Thoracic aorta (tissue), 2 donors: ENCODE measurements at places on chromosomes 2 and 18. TPM values are rescaled to one million over a fixed set of nuclear protein-coding genes. Genes with fewer than 3 reads are reported as not detected.

GRCh38 chr2:444937-445884 lies 157.3 kb upstream of the ALKAL2 start:
- no peak for DNase-seq

GRCh38 chr2:219559156-219559915 lies 12.0 kb downstream of the OBSL1 start:
- no peak for DNase-seq

DNA sequence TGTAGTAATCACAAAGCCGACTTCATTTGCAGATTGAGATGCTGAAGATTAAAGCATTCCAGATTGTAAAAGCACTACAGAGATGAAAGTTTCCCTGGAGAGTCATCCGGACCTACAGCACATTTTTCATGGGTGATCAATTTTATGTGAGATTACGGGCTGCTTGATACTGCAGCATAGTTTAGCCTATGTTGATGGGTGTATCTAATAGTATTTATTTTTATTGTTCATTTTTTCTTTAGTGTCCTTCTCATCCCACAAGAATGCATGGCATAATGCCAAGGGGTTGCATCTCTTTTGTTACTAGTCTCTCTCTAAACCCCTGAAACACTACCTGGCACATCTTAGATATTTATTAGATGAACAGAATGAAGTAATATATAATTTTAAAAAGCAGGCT lies 240.4 kb downstream of the MBD2 start:
- no peak for DNase-seq

DNA sequence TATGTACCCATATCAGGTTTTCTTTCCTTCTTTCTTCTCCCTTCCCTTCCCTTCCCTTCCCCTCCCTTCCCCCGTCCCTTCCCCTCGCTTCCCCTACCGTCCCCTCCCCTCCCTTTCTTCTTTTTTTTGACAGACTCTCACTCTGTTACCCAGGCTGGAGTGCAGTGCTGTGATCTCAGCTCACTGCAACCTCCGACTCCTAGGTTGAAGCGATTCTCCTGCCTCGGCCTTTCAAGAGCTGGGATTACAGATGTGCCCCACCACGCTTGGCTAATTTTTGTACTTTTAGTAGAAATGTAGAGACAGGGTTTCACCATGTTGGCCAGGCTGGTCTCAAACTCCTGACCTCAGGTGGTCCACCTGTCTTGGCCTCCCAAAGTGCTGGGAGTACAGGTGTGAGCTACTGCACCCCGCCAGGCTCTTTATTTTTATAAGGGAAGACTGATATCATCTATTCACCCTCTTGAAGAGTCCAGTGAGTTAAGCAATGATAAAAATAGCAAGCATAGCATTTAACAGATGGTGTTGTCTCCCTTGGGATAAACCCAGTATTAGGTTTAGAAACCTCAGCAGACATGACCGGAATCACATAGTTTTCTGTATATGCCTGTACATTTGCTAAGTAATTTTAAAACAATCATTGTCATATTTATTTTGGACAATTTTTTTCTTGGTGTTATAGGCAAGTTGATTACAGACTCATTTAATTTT lies 888.4 kb downstream of the TRIB2 start:
- DNase-seq: no peak

- no peak for DNase-seq
Observed at GRCh38 chr2:195552581-195552980, 104.4 kb upstream of the SLC39A10 start.

DNA sequence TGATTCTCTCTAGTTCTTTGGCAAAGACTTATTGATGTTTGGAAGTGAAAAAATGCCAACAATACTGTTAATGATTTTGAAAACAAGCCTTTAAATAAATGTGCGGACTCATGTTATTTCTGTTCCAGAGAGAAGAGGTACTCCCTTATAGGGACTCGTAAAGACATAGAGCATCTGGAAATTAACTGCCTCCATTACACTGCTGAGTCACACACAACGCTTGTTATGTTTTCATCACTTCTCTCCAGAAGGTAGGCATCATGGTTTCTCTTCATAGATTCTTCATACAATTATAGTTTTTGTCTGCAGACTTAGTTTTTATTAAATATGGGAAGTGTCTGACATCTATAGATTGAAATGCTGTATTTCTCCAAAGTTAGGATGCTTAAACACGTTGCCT lies 302.5 kb upstream of the EPC2 start:
- no peak for DNase-seq

- DNase-seq: no peak
Observed at GRCh38 chr2:151695778-151696177, 38.5 kb downstream of the NEB start.

DNA sequence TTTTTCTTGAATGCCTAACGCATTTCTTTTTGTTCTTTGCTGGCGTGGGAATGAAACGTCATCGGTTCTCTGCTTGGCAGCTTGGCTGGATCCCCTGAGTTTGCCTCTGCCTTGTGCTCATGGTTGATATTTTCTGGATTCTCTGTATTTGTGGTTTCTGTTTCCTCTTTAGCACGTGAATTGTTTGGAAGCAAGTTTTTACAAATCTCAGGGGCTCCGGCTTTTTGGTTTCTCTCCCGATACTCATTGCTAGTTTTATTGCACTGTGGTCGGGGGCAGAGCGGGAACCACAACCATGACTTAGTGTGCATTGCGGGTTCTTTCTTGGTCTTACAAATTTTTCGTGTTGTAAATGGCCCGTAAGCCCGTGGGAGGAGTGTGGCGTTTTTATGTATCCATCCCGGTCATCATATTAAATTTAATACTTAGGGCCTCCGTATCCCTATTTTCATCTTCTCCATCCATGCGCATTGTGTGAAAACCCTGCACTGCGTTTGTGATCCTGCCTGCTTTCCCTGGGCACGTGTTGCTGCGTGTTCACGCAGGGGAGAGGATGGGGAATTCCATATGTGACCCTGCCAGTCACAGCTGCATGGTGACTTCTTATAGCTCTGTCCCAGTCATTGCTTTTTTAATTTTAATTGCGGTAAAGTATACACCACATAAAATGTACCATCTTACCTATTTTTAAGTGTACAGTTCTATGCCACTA lies 9.4 kb downstream of the RAMP1 start:
- no peak for DNase-seq

GRCh38 chr2:112201696-112202430 lies 53.0 kb downstream of the ZC3H8 start:
- no peak for DNase-seq

GRCh38 chr2:201618744-201619662 lies 24.3 kb downstream of the TMEM237 start:
- DNase-seq: peak; percentile 17

DNA sequence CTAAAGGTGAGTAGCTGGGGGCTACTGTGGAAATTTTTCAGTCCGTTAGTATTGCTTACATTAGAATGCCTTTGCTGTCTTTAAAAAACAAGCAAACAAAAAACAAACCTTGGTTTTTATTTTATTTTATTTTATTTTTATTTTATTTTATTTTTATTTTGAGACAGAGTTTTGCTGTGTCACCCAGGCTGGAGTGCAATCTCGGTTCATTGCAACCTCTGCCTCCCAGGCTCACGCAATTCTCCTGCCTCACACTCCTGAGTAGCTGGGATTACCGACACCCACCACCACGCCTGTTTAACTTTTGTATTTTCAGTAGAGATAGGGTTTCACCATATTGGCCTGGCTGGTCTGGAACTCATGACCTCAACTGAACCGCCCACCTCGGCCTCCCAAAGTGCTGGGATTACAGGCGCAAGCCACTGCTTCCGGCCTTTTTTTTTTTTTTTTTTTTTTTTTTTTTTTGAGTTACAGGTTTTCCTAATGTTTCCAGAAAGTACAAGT lies 732.6 kb downstream of the KCNJ3 start:
- no peak for DNase-seq

GRCh38 chr2:132403146-132403545 lies 13.5 kb upstream of the GPR39 start:
- no peak for DNase-seq

DNA sequence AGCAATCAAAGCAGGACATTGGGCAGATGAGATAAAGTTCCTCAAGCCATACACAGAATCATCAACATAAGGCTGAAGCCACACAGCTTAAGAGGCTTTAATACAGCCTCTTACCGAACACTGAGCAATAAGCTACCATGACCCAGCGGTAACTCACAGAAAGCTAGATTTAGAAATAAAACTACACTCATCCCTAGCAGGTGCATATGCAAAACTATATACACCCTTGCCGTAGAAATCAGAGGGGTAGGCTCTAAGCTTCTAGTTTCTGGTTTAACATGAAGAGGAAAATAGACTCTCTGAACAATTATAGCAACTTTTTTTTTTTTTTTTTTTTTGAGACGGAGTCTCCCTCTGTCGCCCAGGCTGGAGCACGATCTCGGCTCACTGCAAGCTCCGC lies 428.8 kb upstream of the FIGN start:
- DNase-seq: no peak

GRCh38 chr18:3870914-3871313 lies 420.9 kb downstream of the TGIF1 start:
- DNase-seq: no peak

- DNase-seq: no peak
Observed at GRCh38 chr2:233440714-233441113, 86.4 kb downstream of the DGKD start.

DNA sequence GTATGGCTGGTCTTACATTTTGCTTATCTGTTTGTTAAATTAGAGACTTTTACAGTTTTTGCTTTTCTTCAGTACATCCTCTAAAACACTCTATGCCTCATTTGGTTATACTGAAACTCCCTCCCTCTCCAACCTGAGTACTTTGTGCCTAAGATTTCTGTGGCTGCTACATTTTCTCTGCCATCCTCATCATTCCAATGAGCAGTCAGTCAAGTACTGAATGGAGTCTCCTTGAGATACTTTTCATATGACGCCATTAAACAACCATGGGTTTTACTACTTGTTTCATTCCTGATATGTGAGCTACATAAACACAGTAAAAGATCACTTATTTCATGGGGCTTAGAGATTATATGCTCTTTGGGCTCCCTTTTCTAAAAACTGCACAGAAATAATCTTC lies 196.7 kb upstream of the EPC2 start:
- DNase-seq: no peak

DNA sequence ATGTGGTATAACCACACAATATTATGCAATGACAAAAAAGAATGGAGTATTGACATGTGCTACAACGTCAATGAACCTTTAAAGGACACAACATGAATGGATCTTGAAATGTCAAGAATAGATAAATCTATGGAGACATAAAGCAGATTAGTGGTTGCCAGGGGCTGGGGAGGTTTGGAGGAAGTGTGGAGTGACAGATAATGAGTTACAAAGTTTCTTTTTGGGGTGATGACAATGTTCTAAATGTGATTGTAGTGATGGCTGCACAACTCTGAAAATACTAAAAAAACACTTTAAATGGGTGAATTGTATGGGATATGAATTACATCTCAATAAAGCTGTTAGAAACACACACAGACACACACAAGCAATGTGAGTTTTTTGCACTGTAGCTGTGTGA lies 37.4 kb upstream of the C1D start:
- no peak for DNase-seq

- DNase-seq: no peak
Observed at GRCh38 chr2:216666461-216667233, 28.7 kb downstream of the IGFBP5 start.

DNA sequence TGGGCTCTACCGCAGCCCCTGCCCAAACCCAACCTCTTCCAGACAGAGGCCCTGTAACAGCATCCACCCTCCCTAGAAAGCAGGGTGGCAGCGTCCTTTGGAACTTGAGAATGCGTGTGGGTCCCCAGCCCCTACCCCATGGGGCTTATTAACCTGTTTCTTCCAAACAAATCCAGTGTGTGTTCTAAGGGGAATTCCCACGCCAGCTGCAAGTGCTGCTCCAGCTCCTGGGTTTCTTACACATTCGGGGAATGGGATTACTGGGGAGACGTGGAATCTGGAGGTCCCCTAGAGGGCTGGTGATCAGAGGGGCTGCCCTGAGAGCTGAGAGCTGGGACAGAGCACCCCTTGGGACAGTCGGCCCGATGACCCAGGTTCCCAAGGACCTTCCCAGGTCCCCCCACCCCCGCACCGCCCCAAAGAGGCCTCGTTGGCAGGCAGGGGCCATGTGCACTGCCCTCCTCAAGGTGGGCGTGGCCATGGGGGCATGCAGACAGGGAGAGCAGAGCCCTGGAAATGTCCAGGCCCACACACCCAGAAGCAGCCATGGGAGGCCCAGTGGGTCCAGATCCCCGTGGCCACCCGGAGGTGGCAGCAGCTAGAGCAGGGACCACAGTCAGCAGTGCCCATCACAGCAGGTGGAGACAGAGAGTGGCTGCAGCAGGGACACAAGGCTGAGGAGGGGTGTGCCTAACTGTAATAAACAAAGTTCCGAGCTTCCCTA lies 18.8 kb upstream of the TEX44 start:
- DNase-seq: no peak

Gene DHRS9
- 4.8 TPM for total RNA-seq

Gene SERPINB11
- total RNA-seq: not detected

Gene INPP1
- 13.0 TPM for total RNA-seq

Gene ABCB11
- not detected for total RNA-seq

Gene TNFAIP6
- 6.9 TPM for total RNA-seq

Gene FAM161A
- 4.6 TPM for total RNA-seq

Gene BOLL
- not detected for total RNA-seq

Gene ZNF397
- total RNA-seq: 16.2 TPM

Gene KIF1A
- not detected for total RNA-seq

Gene TBC1D8
- total RNA-seq: 47.4 TPM

Gene C2orf72
- 0.14 TPM for total RNA-seq

Gene DLX2
- 1.6 TPM for total RNA-seq

Gene KATNAL2
- 5.7 TPM for total RNA-seq

Gene KLHL29
- 18.5 TPM for total RNA-seq
